ENCODE measurements at places on chromosomes 1 and 21.

DNA sequence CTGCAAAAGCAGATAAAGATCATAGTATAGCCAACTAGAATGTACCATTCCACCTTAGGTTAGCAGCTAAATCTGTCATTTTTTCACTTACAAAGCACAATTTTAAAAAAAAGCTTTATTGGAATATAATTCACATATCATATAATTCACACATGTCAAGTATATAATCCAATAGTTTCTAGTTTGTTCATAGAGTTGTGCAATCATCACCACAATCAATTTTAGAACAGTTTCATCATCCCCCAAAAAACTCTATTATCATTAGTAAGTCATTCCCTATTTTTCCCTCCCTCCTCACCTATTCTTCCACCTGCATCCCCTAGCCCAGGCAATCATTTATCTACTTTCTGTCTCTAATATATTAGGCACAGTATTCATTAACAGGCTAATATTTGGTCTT lies 32.0 kb upstream of the INSL5 start:
- no peak for DNase-seq

- no peak for DNase-seq
These were observed 438.9 kb upstream of the ZP4 start for GRCh38 chr1:238329671-238330070.

DNA sequence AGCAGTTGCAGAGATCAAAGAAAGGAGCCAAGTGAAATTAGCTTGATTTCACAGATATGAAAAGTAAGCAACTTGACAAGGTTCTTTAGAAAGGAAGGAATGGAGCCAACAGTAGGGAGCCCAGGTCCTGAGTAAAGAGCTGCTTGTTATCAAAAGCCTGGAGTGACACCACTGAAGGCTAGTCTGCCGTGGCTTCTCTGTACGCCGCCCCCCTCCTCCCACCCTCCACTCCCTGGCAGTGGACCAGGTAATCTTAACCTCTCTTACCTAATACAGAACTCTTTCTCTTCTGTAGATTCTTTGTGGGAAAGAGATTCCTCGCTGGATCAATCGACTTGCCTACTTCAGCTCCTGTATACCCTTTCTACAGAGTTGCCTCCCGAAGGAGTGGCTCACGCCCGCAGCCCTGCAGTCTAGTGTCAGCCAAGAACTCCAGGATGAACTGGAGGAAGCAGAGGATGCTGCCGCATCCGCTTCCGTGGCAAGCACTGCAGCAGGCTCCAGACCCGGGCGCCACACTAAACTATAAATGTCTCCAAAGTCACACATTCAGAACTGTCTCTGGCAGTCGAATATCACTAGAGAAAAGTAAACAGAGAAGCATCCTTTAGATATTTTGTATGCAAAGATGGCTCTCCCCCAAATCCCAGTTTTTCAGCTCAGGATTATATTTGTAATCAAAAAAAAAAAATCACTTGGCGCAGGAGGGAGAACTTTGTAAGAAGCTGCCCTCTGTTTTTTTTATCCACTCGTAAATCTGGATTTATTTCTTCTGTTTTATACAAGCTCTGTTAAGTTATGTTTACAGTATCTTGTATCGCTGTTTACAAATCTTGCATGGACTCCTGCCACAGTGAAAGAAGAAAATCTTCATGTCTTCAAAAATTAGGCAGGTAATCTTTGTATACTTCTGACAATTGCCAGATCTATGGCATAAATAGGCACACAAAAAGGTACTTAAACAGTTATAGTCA lies 52.6 kb downstream of the DESI2 start:
- no peak for DNase-seq

DNA sequence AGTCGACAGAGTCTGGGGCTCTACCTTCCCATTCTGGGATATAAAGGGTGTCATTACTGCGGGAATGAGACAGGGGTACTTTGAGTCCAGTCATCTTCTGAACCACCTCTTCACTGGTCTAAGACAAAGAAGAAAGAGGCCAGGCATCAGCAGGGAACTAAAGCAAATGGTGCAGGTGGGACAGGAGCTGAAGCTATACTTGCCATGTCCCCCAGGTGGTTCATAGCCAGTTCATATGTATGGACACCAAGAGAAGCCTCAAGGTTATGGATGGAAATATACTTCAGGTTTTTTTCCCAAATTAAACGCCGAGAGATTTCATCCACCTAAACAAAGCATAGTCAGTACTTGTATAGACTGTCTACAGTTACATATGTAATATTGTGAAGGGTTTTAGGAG lies 2.2 kb downstream of the CTSK start:
- DNase-seq, result no peak

- no peak for DNase-seq
These were observed 121.9 kb downstream of the CAPN8 start for GRCh38 chr1:223543560-223543959.

GRCh38 chr1:6205849-6206519 lies at the start of gene RNF207:
TSS of gene RNF207 (plus strand) at chr1:6206119. CDS start at chr1:6206536, 417 bp downstream.
- peak; percentile 86 for DNase-seq

- no peak for DNase-seq
These were observed 40.0 kb downstream of the ACOT7 start for GRCh38 chr1:6353619-6353954.

- no peak for DNase-seq
These were observed 1622.8 kb upstream of the B3GALT2 start for GRCh38 chr1:194809215-194809614.

DNA sequence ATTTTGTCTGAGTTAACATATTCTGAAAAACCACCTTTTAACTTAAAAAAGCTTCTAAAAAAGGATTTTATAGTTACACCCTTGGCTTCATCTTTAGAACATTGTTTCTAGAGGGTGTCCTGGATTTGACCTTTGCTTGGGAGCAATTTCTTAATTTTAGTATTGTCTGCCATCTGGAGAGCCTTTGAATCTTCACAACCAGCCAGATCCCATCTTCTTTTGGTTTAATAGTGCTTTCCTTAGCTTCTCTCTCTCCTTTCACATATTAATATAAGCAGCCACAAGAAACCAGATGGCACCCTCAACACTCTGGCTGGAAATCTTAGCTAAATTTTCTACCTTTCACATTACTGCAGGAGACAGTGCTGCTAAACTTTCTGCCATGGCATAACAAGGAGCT lies 76.5 kb upstream of the TSPAN2 start:
- no peak for DNase-seq

DNA sequence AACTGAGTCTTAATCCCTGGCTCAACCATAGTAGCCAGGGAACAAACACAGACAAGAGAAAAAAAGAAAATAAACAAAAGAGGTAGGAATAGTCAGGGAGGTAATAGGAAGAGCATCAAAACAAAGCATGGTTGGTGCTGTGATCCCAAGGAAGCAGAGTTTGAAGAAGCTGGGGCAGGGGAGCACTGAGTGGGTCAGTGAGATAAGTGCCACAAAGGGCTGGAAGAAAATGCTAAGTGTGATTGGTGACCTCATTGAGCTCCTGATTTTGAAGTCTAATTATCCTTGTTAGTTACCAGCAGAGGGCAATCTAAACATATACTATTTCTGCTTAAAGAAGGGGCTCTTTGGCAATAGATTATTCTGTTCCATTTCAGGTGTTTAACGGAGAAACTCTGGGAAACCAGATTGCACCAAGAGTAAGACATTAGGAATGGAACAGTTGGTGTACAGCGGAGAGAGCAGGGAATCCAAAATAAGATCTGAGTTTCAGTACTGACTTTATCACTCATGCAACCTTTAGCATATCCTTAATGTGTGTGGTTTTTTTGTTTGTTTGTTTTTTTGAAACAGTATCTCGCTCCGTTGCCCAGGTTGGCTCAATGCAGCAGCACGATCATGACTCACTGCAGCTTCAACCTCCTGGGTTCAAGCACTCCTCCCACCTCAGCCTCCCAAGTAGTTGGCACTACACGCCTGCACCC lies 30.7 kb upstream of the KIAA1614 start:
- DNase-seq, result peak; percentile 71

- DNase-seq, result no peak
These were observed 16.4 kb downstream of the RUNX1 start for GRCh38 chr21:35032474-35033263.

DNA sequence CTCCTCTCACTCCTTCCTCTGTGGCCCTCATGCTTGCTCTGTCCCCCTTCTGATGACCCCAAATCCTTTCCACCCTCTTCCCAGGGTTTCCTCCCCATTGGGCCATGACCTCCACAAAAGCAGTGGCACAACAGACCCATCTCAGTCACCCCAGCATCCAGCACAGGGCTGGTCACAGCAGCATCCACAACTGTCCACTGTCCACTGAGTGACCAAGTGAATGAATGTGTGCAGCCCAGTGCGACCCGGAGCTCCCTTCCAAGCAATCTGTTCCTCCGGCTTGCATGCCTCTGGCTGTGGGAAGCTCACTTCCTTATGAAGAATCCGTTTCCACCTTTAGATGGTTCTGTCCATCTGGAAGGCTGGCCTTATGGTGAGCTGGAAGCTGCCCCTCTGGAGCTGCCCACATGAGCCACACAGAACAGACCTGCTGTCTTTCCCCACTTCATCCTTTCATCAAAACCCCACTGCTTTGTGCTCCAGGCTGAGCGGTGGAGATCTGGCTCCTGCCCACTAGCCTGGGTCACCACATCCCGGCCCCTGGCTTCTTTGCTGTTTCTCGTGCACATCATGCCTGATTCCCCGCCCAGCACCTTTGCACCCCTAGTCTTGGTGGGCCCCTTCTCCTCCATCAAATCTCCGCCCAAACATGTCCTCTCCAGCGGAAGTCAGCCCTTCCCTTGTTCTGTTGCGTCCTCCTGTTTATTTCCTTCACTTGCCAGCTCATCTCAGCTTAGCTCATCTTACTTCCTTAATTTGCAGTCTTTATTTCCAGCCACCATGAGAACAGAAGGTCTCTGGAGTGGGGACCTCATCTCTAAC lies 56.4 kb downstream of the EDN2 start:
- DNase-seq, result no peak

DNA sequence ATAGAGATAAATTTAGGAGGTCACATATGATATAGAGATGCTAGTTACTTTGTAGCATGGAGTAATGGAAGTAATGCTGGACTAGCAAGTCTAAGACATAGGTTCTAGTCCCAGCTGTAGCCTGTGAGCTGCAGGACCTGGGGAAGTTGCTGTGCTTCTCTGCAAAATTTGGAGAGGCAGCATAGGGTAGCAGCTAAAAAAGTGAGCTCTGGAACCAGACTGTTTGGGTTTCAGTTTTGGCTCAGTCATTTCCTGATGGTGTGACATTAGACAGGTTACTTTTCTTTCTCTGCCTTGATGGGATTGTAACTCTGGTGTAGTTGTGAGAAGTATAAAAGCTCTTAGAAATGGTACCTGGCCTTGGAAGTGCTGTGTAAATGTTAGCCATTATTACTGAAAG lies 3.3 kb downstream of the METTL13 start:
- no peak for DNase-seq

DNA sequence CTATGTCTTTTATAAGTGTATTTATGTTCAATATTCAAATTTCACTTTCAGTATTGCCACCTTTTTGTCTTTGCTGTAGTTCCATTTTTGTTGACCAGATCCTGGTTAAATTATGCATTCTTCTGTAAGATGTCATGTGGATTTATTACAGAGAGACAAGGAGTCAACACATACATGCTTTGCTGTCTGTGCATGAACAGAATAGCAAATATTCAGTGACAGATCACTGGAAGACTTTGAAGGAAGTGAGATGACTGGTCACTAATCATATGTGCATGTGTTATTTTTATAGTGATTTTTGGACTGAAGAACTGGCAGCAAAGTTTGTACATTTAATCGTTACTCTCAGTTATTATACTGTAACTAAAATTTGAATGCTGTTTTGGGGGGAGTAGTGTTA lies 117.2 kb downstream of the PLPPR5 start:
- DNase-seq, result no peak

DNA sequence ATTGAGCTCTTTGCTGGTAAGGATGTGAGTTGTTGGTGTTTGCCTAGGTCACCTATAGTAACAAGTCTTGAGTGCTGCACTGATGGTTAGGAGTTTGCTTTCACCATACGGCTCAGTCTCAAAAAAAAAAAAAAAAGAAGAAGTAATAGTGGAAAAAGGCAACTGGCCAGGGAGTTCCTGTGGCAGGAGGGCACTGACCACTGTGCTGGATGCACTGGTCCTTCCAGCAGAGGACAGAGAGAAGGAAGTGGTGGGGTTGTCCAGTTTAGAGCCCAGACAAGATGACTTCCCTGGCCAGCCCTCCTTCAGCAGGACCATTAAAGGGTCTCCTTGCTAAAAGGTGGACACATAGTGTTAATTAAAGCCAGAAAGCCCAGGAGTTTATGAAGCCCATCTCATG lies 11.9 kb upstream of the PTCH2 start:
- no peak for DNase-seq

GRCh38 chr1:240985081-240985480 lies 371.9 kb downstream of the RGS7 start:
- no peak for DNase-seq

- peak; percentile 19 for DNase-seq
These were observed 14.9 kb downstream of the TTC34 start for GRCh38 chr1:2786329-2787162.

DNA sequence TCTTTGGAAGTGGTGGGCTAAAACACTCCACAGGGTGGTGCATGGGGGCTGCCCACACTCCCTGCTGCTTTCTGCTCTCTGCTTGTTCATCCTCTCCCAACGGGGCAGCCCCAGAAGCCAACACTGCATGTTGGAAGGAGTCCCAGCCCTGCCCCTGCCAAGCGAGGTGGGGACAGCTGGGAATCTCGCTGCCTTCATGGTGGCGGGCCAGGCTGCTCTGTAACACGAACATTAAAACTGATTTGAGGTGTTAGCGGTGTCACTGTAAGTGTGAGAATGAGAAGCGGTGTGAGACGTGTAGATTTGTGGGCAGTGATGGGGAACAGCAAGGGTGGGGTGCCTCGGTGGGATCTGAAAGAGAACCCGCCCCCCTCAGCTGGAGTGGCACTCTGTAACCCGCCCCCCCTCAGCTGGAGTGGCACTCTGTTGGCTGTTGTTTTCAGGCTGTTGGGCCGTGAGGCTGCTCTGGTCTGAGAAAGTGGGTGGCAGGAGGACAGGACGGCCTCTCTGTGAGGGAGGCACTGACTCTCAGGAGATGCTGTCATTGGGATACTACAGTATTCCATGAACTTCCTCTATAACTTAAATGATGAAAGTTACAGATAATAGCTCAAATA lies 80.9 kb downstream of the PCBP3 start:
- DNase-seq, result no peak

DNA sequence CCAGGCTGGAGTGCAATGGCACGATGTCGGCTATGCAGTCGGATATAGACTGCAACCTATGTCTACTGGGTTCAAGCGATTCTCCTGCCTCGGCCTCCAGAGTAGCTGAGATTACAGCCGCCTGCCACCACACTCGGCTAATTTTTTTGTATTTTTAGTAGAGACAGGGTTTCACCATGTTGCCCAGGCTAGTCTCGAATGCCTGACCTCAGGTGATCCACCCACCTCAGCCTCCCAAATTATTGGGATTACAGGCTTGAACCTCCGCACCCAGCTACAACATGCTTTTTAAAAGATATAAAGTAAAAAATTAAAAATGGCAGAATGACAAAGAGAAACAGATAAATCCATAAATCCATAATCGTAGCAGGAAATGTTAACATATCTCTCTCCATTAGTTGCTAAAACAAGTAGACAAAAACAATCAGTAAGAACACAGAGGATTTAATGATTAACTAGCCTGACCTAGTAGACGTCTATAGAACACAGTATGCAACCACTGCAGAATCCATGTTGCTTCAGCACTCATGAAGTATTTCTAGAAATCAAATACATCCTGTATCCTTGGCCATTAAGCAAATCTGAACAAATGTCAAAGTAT lies 59.9 kb upstream of the SPOCD1 start:
- DNase-seq, result no peak
